ENCODE measurements at places on chromosomes 16 and 17.

GRCh38 chr17:57210972-57211411, 45.3 kb upstream of the MSI2 start:
- DNase-seq: no peak

DNA sequence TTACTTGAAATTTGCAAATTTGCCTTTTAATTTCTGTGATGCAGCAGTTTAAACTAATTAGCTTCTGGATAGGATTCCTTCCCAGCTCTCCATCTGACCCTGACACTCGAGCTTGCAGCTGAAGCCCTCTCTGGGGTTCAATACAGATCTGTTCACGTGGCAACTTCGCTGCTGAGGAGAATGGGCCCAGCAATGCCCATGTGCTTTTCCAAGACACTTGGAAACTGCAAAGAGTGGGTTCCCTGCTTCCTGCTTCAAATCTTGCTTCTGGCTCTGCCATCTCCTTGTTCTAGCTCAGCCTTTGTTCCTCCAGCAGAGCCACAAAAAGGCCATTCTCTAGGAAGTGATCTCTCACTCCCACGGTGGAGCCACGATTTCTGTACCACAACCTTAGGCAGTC, 50.0 kb upstream of the IRX6 start:
- DNase-seq: no peak

DNA sequence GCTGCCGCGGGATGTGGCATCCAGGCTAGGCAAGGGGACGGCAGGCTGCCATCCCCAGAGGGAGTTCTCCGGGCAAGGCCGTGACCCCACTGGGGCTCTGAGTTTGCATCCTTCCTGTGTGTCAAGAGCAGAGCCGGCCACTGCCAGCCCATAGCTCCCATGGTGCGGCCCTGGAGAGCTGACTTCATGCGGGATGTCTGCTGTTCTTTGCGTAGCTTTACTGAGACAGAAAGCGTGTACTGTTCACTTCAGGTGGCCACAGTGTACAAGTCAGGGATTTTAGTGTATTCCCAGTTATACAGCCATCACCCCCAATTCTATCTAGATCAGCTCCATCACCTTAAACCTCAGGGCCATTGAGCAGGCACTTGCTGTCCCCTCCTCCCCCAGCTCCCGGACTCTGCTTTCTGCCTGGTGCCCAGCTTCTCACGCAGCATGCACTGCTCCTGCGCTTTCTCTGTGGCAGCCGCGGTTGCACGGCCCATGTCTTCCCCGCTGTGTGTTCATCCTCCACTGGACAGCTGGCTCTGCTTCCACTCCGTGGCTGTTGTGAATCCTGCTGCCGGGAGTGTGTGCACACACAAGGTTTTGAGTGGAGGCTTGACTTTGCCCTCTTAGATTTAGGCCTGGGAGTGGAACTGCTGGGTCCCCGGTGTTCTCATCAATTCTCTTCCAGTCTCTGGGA, 71.2 kb downstream of the KLHDC4 start:
- no peak for DNase-seq

DNA sequence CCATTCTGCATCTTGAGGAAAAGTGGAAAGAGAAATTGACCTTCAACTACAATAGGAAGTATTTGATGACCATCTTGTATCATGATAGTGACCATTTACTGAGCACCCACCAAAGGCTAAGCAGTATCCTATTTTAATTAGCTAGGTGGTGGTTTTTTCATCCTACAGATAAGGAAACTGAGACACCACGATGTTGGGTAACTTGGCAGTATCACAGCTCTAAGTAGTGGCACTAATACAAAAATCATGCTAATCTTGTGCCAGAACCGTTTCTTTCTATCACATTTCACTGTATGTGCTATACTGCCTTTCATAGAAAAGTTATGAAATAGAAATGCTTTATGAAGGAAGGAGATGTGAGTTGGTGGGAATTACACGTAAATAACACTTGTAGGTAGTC, 2.3 kb downstream of the EVI2B start:
- no peak for DNase-seq

DNA sequence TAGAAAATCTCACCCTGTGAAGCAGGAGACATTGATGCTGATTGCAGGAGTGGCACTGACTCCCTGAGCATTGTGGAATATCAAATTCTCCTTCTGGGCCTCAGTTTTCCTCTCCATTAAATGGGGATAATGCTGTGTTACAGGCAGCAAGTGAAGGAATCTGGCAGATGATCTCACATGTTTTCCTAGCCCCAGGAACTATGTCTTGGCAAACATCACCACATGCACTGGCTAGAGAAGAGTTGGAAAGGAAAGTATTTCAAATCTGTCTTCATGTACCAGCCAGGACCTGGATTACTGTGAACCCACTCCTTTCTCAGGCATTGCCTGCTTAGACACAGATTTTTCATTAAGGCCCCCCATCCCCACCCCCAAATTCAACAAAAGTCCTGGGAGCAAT, 13.6 kb upstream of the CCL8 start:
- no peak for DNase-seq

GRCh38 chr16:49493836-49494235, 120.2 kb downstream of the C16orf78 start:
- DNase-seq: no peak

DNA sequence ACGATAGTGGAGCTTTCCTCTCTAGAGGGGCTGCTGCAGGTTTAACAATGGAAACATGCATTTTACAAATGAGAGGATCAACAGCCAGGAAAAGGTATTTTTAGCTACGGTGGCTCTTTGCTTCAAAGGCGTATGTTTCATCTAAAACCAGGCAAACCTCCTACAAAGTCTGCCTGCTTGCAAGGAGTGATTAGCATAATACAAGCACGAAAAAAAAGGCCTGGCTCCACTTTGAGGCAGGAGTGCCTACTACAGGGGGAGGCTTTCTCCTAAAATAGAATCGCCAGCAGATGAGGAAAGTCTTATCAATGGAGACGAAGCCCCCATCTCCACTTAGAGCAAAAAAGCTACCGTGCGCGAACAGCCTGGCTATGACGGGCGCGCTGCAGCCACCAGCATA, 27.1 kb upstream of the MTSS2 start:
- no peak for DNase-seq

- DNase-seq: no peak
These were observed 65.9 kb downstream of the HIC1 start for GRCh38 chr17:2120586-2121335.

GRCh38 chr16:61435346-61435745, 600.9 kb downstream of the CDH8 start:
- no peak for DNase-seq

- DNase-seq: no peak
These were observed 49.2 kb downstream of the METRNL start for GRCh38 chr17:83128306-83129240.

DNA sequence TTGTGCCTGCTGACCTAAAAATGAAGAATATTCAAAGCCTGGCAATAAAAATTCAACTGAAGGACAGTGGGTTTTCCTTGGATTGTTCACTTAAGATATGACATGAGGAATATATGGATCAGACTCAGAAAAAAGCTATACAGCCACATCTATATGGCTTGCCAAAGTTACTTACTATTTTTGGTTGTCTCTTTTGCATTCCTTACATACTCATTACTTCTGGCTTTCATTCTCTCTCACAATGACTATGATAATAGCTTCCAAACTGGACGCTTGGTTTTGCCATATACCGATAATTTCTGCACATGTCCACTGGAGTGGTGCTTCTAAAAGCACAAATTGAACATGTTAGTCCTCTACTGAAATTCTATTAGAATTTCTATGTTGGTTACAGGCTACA, 664.9 kb downstream of the CDH8 start:
- DNase-seq: no peak

DNA sequence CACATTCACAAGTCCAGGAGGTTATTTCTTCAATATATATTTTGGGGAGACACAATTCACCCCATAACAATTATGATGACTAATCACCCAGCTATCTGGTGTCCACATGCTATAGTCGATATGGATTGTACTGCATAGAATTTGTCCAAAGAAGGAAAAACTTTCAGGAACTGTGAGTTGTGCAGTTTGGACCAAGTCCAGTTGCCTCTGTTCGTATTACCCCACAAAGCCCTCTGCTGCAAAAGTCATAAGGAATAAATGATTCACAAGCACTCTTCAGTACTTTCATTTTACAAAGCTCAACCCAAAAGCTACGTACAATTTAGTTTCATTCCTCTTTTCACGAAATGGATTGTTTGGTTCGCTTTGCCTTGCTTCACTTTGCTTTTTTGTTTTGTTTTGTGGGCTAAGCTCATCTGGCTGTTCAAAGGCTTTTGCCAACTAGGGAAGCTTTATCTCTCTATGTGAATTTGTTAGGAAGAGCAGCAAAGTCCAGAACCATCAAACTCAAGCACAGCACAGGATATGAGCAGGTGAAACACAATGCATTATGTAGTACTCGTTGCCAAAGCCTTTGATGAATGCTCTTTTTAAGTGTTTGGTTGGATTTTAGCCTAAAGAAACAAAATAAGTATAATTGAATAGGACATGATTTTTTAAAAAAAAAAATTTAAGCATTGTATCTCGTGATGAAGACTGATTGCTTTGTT, 98.6 kb downstream of the ZNF18 start:
- DNase-seq: no peak

GRCh38 chr17:17114592-17115225, 72.5 kb downstream of the MPRIP start:
- DNase-seq: no peak

GRCh38 chr17:14310605-14311004, 9.7 kb downstream of the HS3ST3B1 start:
- DNase-seq: no peak

DNA sequence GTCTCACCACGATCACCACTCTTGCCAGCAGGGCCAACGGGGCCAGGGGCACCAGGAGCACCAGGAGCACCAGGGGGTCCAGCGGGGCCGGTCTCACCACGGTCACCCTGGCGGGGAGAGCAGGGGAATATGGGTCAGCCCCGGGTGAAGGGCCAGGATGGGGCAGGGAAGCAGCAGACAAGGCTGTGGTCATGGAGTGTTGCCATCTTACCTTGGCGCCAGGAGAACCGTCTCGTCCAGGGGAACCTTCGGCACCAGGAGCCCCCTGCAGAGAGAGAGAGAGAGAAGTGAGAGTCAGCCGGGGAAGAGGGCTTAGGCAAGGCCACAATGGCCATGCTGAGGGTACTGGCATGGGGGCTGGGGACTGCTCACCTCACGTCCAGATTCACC, 12.9 kb downstream of the COL1A1 start:
- DNase-seq: no peak

- peak; percentile 71 for DNase-seq
These were observed 59.8 kb downstream of the NEUROD2 start for GRCh38 chr17:39547713-39548478.

- DNase-seq: no peak
These were observed 257.6 kb upstream of the HSBP1 start for GRCh38 chr16:83550183-83550569.

GRCh38 chr17:40135817-40136216, 4.5 kb upstream of the CASC3 start:
- DNase-seq: no peak

DNA sequence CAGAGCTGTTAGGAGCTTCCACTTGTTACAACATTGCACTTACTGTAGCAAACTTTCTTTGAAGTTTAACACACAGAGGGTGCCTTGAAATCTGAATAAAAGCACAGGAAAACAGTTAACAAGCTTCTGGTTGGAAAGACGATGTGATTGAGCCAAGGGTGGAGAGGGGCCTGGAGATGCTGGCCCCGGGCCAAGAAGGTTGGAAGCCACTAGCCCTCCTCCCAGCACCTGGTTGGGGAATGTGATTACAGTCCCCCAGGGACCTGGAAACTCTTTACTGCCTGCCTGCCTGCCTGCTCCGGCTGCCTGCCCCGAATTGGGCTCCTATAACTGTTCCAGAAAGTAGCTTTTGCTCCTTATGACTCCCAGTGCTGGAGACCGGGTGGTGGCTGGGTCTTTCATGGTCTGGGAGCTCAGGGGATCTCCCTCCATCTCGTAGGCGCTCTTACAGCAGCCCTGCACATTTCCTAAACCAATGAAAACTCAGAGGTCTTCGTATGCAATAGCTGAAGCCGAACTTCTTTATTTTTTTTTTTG, 48.0 kb upstream of the ZFHX3 start:
- no peak for DNase-seq

- no peak for DNase-seq
These were observed 22.4 kb downstream of the PLD6 start for GRCh38 chr17:17183744-17184143.

DNA sequence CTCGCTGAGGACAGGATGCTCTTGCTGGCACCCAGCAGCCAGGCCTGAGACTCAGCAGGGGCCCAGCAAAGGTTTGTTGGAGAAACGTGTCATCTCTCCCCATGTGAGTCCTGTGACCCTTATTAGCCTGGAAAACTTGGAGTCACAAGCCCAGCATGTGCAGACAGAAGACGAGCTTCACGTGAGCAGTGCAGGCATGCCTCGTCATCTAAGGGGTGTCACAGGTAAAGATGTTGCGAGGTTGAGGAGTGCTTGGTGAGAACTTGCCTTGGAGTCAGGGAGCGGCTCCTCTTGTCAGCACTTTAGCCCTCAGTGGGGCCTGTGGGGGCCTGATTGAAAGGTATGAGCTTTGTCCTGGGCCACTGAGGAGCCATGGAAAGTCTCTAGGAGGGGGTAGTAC, 2.1 kb upstream of the CTRL start:
- no peak for DNase-seq

- peak; percentile 93 for DNase-seq
These were observed 14.5 kb downstream of the GLIS2 start for GRCh38 chr16:4330277-4330874.

GRCh38 chr17:10871914-10872313, 34.0 kb upstream of the PIRT start:
- DNase-seq: no peak

GRCh38 chr17:56521414-56522141, 71.9 kb upstream of the NOG start:
- no peak for DNase-seq

DNA sequence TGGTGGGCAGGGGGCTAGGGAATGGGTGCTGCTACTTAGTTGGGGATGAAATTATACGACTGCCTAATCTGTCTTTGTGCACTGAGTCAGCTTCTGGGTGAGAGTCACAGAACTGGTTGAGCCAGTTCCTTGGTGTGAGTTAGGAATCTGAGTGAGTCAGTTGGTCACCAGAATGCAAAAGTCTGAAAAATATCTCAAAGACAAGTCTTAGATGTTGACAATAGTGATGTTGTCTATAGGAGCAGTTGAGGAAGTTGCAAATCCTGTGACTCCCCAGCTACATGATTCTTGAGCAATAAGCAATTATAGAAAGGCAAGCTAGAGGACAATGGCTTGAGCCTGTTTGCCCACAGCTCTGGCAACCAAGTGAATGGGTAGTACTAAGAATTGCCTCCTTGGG, 399.2 kb downstream of the CNTNAP4 start:
- no peak for DNase-seq
